ENCODE measurements at places on chromosomes 1 and 21. TPM values are rescaled to one million over a fixed set of nuclear protein-coding genes. Genes with fewer than 3 reads are reported as not detected.

DNA sequence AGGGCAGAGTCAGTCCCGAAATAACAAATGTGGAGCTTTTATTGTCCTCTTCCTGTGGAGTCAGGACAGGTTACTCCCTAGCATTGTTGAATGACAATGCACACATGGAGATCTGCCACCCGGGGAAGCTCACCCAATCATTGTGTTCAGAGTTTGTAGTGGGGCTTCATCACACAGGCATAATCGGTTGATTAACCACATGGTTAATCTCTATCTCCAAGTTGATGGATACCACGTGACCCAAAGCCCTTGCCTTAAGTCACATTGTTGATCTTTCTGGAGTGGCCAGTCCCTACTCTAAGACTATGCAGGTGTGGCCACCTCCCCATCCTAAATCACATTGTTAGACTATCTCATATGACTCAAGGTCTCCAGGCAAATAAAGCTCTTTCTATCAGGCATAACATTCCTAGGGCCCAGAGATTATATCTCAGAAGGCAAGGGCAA is 2.6 kb upstream of the C1orf141 start:
- H3K27me3 ChIP-seq, result no peaks in the 10 kb centered on the region
- DNase-seq, result no peak
- no peak overlapping the region for H3K27ac ChIP-seq

- DNase-seq, result no peak
- H3K4me1 ChIP-seq, result no peaks in the 10 kb centered on the region
- H3K27ac ChIP-seq, result no peak overlapping the region
- no peak overlapping the region for H3K4me3 ChIP-seq
Measured at GRCh38 chr1:169949139-169949538, 55.4 kb upstream of the SCYL3 start.

DNA sequence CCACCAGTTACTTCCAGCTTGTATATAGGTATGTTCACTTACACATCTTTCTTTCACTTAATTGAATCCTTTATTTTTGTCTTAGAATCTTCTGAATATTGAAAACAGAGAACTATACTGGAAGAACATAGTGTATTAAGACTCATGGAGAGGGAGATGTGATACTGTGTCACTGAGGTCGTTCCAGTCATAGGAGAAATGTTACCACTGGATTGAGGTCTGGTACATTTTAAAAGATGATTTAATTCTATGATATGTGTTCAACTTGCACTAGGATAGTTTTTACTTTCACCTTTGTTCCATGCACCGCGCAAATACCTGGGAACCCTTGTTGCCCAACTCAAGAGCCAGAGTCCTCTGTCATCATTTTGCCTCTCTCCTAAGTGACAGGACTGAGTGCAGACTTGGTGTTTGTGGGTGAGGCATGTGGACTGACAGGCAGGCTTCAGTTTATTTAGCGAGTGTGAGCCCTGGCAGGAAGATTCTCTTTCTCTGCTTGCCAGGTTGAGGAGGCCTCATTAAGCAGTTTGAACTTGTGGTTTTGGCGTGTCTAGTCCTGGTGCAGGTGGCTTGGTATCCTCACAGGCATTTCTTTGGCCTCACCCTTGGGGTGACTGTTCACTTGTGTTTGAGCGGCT is 63.7 kb downstream of the DYRK1A start:
- no peak for DNase-seq
- H3K36me3 ChIP-seq, result no peaks in the 10 kb centered on the region
- peaks cover 10% of the 10 kb centered on the region for H3K4me1 ChIP-seq
- H3K4me3 ChIP-seq, result no peak overlapping the region
- H3K27me3 ChIP-seq, result no peaks in the 10 kb centered on the region

DNA sequence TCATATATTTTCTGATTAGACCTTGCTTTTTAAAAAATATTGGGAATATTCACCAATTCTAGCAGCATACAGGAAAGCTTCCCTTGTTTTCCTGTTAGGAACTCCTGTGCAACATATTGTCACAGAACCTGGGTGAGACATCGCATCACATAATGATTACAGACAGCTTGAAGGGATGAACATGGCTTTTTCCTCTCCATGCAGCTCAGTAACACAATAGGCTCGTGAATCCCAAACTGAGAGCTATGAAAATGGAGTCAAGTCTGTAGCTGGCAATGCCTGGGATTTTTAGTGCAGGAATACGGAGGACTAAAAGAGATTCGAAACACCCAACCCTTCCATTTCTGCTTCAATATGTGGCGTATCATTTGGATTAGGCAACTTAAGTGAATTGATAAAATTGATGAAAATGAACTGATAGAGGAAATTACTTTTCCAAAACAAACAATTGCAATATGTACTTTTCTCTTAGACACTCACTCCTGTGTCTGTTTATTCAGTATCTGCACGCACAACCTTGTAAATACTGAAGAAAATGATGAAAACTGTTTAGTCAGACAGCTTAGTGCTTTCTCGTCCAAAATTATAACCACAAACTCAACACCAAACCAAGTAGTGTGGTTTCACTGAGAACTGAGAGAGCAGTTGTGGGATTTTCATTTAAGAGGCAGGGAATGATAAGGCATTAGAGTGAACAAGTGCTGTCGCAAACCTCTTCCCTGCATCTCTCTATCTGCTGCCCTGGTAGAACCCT is 250.4 kb downstream of the PTBP2 start:
- no peaks in the 10 kb centered on the region for H3K36me3 ChIP-seq
- no peak overlapping the region for H3K27ac ChIP-seq
- no peaks in the 10 kb centered on the region for H3K4me1 ChIP-seq
- no peak overlapping the region for H3K4me3 ChIP-seq

DNA sequence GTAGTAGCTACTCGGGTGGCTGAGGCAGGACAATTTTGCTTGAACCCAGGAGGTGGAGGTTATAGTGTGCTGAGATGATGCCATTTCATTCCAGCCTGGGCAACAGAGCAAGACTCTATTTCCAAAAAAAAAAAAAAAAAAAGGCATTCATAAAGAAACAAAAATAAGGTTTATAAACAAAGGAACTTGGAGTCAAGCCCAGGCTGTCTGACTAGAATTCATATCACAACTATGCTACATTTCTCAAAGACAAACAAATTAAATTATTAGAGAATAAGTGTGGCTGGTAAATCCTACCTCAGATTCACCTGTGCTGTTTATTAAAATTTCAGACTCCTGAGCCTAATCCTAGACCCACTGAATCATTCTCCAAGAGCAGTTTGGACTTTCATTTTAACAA is 4.2 kb downstream of the GCLM start:
- no peak for DNase-seq
- H3K4me1 ChIP-seq, result no peaks in the 10 kb centered on the region
- no peaks in the 10 kb centered on the region for H3K27me3 ChIP-seq
- no peak overlapping the region for H3K27ac ChIP-seq
- H3K4me3 ChIP-seq, result no peak overlapping the region
- H3K36me3 ChIP-seq, result no peaks in the 10 kb centered on the region

- H3K4me1 ChIP-seq, result peaks cover 29% of the 10 kb centered on the region
- DNase-seq, result no peak
- no peaks in the 10 kb centered on the region for H3K36me3 ChIP-seq
- no peak overlapping the region for H3K4me3 ChIP-seq
- no peak overlapping the region for H3K27ac ChIP-seq
- no peaks in the 10 kb centered on the region for H3K27me3 ChIP-seq
Measured at GRCh38 chr1:64511044-64511443, 41.1 kb downstream of the CACHD1 start.

GRCh38 chr1:93705892-93706500 is 24.4 kb upstream of the BCAR3 start:
- no peak overlapping the region for H3K4me3 ChIP-seq
- H3K27me3 ChIP-seq, result no peaks in the 10 kb centered on the region
- DNase-seq, result no peak
- H3K4me1 ChIP-seq, result peaks cover 10% of the 10 kb centered on the region
- no peak overlapping the region for H3K27ac ChIP-seq

DNA sequence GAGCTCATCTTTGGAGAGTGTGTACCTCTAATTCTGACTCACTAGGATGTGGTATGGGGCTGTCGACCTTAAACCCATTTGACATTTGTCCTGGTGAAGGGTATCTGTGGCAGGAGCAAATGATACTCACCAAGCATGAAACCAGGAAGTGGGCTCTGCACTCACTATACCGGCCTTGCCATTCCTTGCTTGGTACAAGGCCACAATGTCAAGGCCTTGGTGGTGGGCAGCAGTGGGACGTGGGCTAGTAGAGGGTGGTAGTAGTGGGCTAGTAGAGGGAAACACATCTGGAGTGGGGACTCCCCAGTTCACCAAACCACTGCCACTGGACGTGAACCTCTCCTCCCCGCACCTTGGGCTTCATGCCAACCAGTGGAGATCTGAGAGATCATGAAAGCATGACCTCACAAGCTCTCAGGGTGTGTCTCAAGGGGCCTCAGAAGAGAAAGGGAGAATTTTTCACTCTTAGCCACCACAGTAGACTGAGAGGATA is 11.5 kb downstream of the TNFSF4 start:
- no peak overlapping the region for H3K4me3 ChIP-seq
- no peak for DNase-seq
- no peaks in the 10 kb centered on the region for H3K27me3 ChIP-seq
- no peaks in the 10 kb centered on the region for H3K36me3 ChIP-seq

- no peak overlapping the region for H3K4me3 ChIP-seq
- no peaks in the 10 kb centered on the region for H3K27me3 ChIP-seq
Measured at GRCh38 chr1:242055749-242056320, 56.9 kb upstream of the MAP1LC3C start.

- H3K4me1 ChIP-seq, result peaks cover 3% of the 10 kb centered on the region
- H3K27ac ChIP-seq, result peak overlapping the region; percentile 81
- peak overlapping the region; percentile 92 for H3K4me3 ChIP-seq
- H3K36me3 ChIP-seq, result no peaks in the 10 kb centered on the region
- no peaks in the 10 kb centered on the region for H3K27me3 ChIP-seq
- DNase-seq, result peak; percentile 92
Measured at GRCh38 chr1:37945743-37946702, 830 bp downstream of the INPP5B start.

DNA sequence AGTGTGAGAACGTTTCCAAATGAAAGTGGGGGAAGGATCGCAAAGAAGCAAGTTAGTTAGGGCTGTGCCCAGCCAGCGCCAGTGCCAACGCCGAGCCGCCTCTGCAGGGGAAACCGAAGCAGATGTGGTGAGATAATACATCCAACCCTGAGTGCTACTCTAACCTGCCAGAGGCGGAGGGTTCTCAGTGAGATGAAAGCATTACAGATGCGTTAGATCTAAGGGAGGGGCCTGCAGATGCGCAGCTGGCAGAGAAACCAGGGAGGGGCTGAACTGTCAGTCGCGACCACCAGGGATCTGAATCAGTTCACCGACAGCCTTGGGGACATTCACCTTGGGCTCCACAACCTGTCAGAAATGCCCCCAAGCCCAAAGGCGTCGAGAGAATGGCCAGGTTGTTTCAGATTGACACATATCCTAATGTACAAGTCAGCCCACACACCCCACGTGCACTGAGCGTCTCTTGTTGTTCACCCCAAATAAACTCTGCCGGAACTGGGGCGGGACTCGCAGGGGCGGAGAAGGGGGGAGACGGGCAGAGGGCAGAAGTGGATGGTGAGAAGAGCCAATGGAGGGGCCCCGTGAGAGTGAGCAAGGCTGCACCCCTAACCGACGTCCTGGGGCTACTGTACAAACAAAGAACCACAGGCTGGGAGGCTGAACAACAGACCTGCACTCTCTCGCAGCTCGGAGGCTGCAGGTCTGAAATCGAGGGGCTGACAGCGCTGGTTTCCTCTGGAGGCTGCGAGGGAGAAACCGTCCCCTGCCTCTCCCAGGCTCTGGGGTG is 8.7 kb upstream of the UMODL1 start:
- DNase-seq, result no peak
- no peaks in the 10 kb centered on the region for H3K4me1 ChIP-seq

- H3K27ac ChIP-seq, result peak overlapping the region; percentile 3
- no peaks in the 10 kb centered on the region for H3K27me3 ChIP-seq
- no peak for DNase-seq
- no peaks in the 10 kb centered on the region for H3K36me3 ChIP-seq
- peak overlapping the region; percentile 7 for H3K4me3 ChIP-seq
Measured at GRCh38 chr1:18950401-18951026, 6.0 kb downstream of the IFFO2 start.

- peak within 1 kb of the TSS; percentile 84 for H3K4me3 ChIP-seq
- H3K4me1 ChIP-seq, result peaks cover 15% of the 10 kb centered on the region
- peak; percentile 40 for DNase-seq
- no peaks in the 10 kb centered on the region for H3K27me3 ChIP-seq
- peak within 1 kb of the TSS; percentile 64 for H3K27ac ChIP-seq
Measured at GRCh38 chr1:43978551-43979260, at the start of gene B4GALT2. TSS of gene B4GALT2 (plus strand) at chr1:43979210. CDS start at chr1:43981161, 1,951 bp downstream.

GRCh38 chr21:46438241-46438640 is 20.4 kb upstream of the DIP2A start:
- no peaks in the 10 kb centered on the region for H3K27me3 ChIP-seq
- no peak for DNase-seq
- no peak overlapping the region for H3K4me3 ChIP-seq
- no peaks in the 10 kb centered on the region for H3K4me1 ChIP-seq

GRCh38 chr1:27402349-27402754 is 9.9 kb downstream of the GPR3 start:
- no peaks in the 10 kb centered on the region for H3K27me3 ChIP-seq
- peak; percentile 82 for DNase-seq
- no peak overlapping the region for H3K4me3 ChIP-seq
- H3K36me3 ChIP-seq, result no peaks in the 10 kb centered on the region

GRCh38 chr1:205565799-205566198 is 61.3 kb downstream of the CDK18 start:
- H3K27me3 ChIP-seq, result no peaks in the 10 kb centered on the region
- H3K4me1 ChIP-seq, result peaks cover 1% of the 10 kb centered on the region
- DNase-seq, result no peak
- no peak overlapping the region for H3K4me3 ChIP-seq

- no peak overlapping the region for H3K4me3 ChIP-seq
- H3K36me3 ChIP-seq, result no peaks in the 10 kb centered on the region
- H3K27me3 ChIP-seq, result no peaks in the 10 kb centered on the region
- no peak for DNase-seq
Measured at GRCh38 chr1:15417059-15417934, 7.6 kb downstream of the EFHD2 start.

DNA sequence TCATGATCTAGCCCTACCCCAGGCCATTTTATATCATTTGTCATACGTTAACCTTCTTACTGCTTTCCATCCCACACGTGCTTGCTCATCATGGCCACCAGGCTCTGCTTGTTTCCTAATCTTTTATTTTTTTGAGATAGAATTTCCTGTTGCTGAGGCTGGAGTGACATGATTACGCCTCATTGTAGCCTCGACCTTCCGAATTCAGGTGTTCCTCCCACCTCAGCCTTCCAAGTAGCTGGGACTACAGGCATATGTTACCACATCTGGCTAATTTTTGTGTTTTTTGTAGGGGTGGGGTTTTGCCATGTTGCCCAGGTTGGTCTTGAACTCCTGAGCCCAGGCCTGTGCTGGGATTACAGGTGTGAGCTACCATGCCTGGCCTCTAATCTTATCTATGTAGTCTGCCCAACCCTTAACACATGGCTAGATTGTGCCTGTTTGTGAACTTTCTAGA is 3.3 kb downstream of the UAP1 start:
- DNase-seq, result no peak
- H3K4me1 ChIP-seq, result peaks cover 7% of the 10 kb centered on the region
- no peaks in the 10 kb centered on the region for H3K27me3 ChIP-seq
- H3K27ac ChIP-seq, result no peak overlapping the region
- no peaks in the 10 kb centered on the region for H3K36me3 ChIP-seq

- no peaks in the 10 kb centered on the region for H3K36me3 ChIP-seq
- no peak for DNase-seq
- H3K4me3 ChIP-seq, result no peak overlapping the region
- H3K4me1 ChIP-seq, result peaks cover 4% of the 10 kb centered on the region
Measured at GRCh38 chr1:150256554-150257341, 826 bp upstream of the CA14 start.

INKA2 gene
- total RNA-seq, result 22.2 TPM

RHEX gene
- 0.28 TPM for total RNA-seq

CYP4X1 gene
- total RNA-seq, result 0.53 TPM

RNPC3 gene
- 29.3 TPM for total RNA-seq

TAS1R1 gene
- total RNA-seq, result 0.20 TPM

AADACL3 gene
- not detected for total RNA-seq

CELSR2 gene
- 3.1 TPM for total RNA-seq

COL18A1 gene
- total RNA-seq, result 141 TPM

C4BPA gene
- 0.38 TPM for total RNA-seq

PLEKHA6 gene
- total RNA-seq, result 12.5 TPM

FMO2 gene
- total RNA-seq, result 6.1 TPM

Measured in ovary (tissue), 10 donors.